NCI-H146 (cell line): ENCODE measurements at places on chromosomes 7 and 10.

DNA sequence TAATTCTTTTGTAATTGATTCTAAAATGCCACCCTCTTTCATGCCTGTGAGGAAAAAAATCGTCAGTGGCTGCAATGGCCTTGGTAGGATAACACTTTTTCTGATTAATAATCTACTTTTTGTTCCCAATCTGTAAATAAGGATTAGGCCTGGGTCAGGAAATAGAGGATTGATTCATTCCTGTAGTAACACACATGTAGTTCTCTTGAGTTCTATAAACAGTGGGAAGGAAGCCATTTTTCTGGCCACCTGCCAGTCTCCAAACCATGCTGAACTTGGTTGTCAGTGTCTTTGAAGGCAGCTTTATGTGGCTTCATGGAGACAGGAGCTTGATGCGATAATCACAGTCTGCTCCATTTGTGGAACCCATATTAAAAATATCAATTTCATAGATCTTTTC, 169.3 kb upstream of the NFE2L3 start:
- DNase-seq = no peak

DNA sequence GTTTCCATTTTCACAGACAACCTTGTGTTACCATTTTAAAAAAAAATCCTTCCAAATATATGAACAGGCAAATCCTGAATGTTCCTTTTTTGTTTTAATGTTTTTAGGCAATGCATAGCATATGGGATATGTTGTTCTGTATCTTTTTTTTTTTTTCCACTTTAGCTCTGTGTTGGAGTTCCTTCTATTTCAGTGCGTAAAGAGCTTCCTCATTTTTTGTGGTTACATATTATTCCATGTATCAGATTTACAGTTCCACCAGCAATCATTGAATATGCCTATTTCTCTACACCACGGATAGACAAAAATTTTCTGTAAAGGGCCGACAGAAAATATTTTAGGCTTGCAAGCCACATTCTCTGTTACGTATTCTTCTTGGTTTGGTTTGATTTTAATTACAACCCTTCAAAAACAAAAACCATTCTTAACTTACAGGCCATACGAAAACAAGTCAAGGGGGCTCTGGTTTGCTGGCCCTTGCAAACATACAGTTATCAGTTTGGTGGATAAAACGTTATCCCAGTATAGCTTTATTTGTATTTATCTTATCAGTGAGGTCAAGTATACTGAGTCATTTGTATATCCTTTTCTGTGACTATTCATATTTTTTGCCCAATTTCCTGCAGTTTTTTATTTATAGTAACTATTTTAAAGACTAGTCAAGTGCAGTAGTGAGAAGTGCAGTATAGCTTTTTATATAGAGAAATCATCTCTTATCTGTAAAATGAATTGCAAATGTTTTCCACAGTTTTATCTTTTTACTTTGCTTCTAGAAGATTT, 55.7 kb downstream of the RALA start:
- DNase-seq = no peak

DNA sequence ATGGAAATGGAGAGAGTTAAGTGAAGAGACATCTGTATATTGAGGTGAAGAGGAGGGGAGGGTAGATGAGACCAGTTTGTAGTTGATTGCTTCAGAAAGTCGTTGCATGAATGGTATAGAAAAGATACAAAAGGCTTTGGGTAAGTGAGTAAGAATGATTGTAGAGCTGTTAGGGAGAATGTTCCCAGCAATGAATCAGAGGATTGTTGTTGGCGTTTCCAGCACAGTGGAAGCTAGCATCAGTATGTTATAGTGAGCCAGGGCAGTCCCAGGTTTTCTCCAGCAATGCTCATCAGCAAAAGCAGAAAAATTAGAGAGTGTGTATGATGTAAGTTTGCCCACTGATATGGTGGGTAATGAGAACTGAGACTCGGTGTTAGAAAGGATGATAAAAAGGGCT, 15.4 kb upstream of the CDK6 start:
- DNase-seq = no peak

DNA sequence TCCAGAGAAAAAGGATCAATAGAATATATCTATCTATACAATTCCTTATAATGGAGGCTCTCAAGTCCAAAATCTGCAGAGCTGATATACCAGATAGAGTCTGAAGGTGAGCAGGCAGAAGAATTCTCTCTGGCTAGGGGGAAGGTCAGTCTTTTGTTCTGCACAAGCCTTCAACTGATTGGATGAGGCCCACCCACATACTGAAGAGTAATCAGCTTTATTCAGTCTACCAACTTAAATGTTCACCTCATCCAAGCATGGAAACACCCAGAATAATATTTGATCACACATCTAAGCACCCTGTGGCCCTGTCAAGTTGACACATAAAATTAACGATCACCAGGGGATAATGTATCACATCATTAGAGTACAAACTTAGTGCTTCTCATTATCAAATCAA, 193.8 kb upstream of the YAE1 start:
- no peak for DNase-seq

- DNase-seq = no peak
These were observed 59.4 kb downstream of the MTPN start for GRCh38 chr7:135917721-135918120.

DNA sequence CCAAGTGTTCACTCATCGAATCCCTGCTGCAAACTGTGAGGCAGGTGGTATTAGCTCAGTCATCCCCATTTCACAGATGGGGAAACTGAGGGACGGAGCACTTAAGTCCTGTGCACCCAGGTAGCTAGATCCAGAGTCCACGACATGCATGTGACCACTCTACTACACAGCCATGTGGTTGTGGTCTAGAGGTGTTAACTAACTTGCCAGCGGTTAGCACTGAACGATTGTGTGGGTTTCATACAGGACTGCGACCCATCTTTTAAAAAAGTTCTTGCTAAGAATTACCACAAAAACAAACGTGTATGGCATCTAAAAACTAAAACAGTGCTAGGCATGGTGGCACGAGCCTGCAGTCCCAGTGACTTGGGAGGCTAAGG, 16.1 kb upstream of the ABCC2 start:
- DNase-seq = no peak

GRCh38 chr10:1183701-1184100, 127.5 kb downstream of the WDR37 start:
- no peak for DNase-seq

GRCh38 chr7:3616306-3616705, 315.3 kb downstream of the SDK1 start:
- DNase-seq = peak; percentile 82

- DNase-seq = no peak
These were observed 29.5 kb downstream of the PAX2 start for GRCh38 chr10:100774876-100775275.

GRCh38 chr10:93599778-93600177, 1.3 kb downstream of the RBP4 start:
- no peak for DNase-seq

DNA sequence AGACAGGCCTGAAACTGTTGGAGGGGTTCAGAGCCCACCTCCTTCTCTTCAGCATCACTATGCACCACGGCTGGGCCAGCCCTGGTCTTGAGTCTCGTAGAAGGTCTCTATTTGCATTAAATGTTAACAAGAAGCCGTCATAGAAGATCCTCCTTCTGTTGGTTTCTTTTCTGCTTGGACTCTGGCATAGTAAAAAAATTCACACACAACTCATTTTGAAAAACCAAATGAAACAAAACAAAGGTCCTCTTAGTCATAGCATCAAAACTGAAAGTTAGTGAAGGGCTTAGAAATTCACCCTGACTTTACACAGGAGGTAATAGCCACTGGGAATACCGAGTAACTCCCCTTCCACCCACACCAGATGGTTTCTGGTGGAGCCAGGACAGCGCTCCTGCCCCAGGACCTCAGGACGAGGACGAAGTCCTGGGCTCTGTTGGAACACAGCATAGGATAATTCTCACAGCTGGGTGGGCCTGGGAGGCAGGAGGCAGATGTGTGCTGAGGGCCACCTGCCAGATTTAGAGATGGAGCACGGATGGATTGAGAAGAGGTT, 248.4 kb upstream of the KLF6 start:
- no peak for DNase-seq

- DNase-seq = no peak
These were observed 310.9 kb upstream of the ZNF32 start for GRCh38 chr10:43959364-43960134.
